ENCODE measurements at places on chromosomes 11 and 22.

GRCh38 chr22:24156913-24157821 lies 24.1 kb upstream of the SUSD2 start:
- peak; percentile 96 for DNase-seq

- DNase-seq, result no peak
Observed at GRCh38 chr11:78605296-78605695, 30.6 kb upstream of the NARS2 start.

- no peak for DNase-seq
Observed at GRCh38 chr22:24007253-24008021, 2.2 kb upstream of the GSTT4 start.

- peak; percentile 77 for DNase-seq
Observed at GRCh38 chr11:71977743-71978418, 20.8 kb upstream of the IL18BP start.

DNA sequence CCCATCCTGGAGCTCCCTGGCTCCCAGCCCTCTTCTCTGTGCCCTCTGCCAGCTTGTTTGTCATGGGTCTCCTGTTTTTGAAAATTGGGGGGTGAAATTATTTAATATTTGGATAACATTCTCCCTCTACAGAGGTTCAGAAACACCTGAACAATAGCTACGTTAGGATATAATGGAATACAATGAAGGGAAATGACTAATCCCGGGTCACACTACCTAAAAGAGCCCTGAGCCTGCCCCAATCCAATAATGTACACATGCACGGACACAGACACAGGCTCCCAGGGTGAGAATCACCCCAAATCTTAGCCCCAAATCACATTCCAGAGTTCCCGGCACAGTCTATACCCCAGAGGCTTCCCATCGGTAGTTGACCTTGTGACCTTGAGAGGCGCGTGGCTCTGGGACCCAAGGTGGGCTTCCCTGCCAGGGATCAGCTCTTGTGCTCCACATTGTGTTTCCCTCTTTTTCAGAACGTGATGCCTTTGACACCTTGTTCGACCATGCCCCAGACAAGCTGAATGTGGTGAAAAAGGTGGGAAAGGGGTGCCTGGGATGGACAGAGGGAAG lies 135.5 kb downstream of the PARVA start:
- no peak for DNase-seq

GRCh38 chr22:26426924-26427323 lies 2.1 kb upstream of the ASPHD2 start:
- no peak for DNase-seq

DNA sequence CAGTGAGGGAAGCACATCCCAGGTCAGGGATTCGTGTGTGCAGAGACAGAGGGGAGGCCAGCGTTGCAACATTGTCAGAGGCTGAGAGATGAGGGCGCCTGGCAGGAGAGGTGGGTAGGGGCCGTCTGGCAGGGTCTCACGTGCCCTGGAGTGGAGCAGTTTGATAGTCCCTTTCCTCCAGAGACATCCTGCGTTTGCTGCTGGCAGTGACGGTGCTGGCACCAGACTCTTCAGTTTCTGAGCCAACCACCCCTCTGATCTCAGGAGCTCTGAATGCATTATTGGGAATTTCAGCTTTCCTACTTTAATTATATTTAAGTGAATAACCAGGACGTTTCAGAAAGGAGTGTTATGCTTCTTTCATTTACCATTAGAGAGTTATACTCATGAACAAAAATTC lies 136.5 kb downstream of the WNT7B start:
- no peak for DNase-seq

DNA sequence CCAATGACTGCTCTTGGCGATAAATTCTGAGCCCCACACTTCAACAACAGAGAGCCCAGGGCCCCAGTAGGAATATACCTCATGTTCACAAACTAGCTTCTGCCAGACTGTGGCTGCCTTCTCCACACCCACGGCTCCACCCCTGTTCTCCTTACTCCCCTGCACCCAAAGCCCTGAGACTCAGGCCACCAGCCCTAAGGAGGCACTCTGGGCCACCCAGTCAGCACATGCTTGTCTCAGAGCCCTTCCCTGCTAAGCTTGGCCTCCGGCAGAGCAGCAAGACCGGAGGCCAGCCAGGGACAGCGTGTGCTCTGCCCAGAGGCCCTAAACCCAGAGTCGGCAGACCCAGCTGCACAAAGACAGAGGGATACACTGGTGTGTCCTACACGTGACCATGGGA lies 27.9 kb downstream of the SPATA19 start:
- no peak for DNase-seq

DNA sequence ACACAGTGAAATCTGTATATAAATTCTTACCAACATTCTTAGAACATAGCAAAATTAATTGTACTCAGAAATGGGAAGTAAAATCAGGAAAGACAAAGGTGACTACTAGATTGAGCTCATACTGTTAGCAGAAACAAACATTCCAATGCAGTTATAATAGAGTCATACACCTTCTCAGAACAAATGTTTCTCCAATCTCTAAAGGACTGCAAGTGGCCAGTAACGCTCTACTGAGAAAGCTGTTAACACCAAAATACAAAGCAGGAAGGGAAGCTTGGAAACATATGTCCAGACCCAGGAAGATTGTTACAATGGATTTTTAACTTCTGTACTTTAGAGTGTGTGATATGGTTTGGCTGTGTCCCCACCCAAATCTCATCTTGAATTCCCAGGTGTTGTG lies 341.5 kb downstream of the LARGE1 start:
- DNase-seq, result no peak

DNA sequence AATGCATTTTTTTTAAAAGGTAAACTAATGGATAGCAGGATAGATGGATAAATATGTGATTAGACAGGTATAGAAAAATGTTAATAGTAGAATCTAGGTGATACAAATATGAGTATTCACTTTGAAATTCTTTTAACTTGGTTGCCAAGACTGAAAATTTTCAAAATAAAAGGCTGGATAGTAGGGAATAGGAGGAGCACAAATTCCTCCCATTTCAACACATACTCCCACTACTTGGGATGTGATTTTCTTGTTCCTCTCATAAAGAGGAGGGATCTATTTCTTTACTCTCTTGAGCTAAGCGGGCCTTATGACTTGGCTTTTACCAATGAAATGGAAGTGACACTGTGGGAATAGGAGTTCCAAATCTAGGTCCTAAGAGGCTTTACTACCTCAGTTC lies 35.9 kb downstream of the PIK3C2A start:
- DNase-seq, result no peak
